ENCODE measurements at places on chromosomes 5 and 9.

DNA sequence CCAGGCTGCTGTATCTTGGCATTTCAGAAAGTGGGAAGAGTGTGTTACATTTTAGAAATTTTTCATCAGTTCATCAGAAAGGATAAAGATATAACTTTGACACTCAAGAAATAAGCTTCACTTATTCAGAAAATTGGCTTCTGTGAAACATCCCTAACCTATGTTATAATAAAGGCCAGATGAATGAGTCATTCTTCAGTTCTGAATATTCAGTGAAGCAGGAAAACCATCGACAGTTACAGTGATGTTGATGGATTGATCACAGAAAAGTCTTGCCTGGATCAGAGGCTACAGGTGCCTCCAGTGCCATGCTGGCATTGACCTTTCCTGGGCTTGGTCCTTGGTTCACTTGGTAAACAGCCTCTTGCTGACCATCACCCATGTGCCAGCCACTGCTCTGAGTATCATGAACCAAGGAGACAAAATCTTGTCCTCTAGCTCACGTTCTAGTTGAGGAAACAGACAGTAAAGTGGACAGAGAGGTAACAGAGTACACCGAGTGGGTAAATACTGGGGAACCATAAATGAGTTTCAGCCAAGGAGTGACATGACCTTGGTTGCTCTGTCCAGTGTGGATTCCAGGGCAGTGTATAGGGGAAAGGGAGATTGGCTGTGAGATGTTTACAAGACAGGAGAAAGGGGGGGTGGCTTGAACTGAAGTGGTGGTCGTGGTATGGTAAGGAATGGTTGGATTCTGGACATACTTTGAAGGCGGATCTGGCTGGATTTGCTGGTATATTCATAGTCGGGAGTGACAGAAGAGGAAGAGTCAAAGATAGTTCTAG is 98.6 kb downstream of the AMBP start:
- no peak for DNase-seq

DNA sequence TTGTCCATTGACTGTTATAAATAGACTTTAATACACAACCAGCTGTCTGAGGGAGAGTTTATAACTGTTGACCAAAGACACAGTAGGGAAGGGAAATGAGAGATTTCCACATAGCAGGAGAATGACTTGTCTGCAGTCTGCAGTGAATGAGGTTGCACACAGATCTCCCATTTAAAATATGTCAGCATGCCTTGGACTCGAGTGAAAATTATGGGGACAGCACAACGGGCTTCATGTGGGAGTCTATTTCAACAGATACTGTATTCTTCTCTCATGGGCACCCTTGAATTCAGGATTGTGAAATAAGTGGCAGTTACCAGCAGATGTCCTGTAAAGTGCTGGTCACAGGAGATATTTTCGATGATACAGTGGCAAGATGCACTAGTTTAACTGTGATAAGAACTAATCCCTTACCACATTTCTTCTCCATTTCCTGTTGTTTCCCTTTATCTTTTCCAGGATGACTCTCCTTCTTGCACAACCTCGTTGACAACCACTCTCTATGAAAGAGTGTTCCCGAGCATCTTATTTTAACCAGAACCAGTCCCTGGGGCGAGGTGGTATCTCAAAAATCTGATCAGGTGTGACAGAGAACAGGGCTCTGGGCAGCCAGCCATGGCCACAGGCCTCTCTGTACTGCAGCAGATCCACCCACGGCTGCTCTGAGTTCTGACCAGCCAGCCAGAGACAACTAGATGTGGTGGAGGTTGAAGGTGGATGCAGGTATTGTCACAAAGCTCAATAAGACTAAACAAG is 51.5 kb upstream of the MAP3K1 start:
- DNase-seq, result no peak

- no peak for DNase-seq
These were observed 15.4 kb upstream of the PPP2R2B start for GRCh38 chr5:146893991-146894390.

- no peak for DNase-seq
These were observed 139.1 kb upstream of the ADRA1B start for GRCh38 chr5:159777049-159777660.

DNA sequence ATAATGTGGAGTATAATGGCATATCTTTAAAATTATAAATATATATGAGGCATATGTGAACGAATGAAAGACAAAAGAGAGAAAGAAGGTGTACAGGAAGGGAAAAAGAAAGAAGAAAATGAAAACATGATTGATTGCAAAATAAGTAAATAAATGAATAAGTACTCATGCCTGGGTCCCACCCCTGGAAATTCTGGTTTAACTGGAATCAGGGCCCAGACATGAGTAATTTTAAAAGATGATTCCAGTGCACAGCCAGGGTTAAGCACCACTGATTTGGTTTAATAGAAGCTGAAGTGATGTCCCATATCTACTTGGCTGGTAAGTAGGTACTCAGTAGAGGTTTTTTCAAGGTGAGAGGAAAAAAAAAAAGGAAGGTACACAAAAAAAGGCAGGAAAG is 34.0 kb upstream of the HOMER1 start:
- DNase-seq, result no peak

- no peak for DNase-seq
These were observed 32.0 kb downstream of the DDX31 start for GRCh38 chr9:132637801-132638200.

- no peak for DNase-seq
These were observed 128.8 kb downstream of the NR2F1-AS1 start for GRCh38 chr5:93452255-93452654.

DNA sequence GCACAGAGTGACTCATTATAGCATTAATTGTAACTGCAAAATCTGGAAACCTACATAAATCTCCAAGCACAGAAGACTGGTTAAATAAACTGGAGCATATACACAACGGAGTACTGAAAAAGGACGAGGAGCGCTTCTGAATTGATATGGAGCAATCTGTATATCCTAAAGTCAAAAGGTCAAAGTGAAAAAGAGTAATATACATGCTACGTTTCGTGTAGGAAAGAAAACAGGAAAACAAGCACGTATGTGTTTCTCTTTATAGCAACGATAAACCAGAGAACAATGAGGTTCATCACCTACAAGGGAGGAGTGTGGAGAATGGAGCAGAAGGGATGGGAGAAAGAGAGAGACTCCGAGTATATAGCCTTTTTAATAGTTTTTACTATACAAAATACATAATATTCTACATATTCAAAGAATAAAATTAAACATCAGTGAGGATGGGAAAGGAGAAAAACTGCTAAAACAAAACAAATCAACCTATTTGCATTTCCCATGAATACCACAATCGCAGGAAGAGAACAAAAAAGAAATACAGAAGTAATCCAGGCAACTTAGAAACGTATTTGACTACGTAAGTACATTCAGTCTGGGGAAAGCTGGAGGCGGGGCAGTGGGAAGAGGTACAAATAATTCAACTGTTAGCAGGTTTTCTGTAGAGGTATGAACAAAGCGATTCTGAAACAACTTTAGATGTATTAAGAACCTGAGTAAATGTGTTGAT is 7.8 kb downstream of the ZFP62 start:
- no peak for DNase-seq

DNA sequence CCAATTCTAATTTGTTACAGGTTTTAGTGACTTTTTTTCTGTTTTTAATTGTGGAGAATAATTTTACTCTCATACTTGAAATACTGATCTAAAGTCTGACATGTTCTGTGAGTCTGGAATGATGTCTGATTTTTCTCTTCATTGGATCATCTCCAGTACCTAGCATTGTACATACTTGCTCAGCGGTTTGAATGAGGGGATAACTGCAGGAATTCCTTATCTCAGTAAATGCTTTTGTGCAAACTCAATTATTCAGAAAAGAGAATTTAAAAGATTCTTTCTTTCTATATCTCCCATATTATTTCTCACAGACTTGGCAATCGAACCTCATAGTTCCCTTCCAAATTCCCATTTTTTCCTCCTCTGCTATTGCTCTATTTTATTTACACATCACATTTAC is 397.9 kb upstream of the SGCD start:
- DNase-seq, result no peak

- no peak for DNase-seq
These were observed 51.5 kb downstream of the RAI14 start for GRCh38 chr5:34707451-34708107.

- DNase-seq, result no peak
These were observed 517.7 kb downstream of the DIRAS2 start for GRCh38 chr9:90124961-90125360.

DNA sequence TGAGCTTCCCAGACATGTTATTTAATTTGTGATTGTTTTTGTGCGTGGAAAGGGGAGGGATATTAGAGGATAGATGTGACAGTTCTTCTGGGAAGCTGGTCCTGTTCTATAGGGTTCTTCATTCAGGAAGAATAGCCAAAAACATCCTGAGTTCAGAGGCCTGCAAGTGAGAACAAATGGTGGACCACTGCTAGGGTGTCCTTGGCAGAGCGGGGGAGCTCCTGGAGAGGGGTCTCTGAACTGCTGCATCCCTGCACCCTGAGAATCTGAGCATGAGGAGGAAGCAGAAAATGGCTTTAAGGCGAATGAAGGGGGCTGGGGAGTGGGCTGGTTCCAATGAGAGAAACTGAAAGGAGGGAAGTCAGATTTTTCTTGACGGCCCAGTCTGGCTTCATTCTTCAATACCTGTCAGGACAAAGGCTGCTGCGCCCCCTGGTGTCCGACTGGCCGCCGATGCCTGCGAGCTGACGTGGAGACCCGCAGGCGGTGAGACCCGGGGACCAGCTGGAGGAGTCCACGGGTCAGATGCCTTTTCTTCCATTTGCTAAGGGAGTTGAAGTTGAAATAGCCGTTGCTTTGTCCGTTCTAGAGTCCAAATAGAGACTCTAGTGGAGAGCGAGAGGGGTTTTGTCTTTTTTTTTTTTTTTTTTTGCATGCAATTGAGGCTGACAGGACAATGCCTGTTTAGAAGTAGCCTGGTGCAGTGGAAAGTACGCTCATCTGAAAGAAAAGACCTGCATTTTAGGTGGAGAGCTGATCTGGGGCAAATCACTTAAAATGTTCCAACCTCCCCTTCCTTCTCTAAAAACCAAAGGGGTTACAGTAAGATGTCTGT is 39.5 kb upstream of the NFIB start:
- DNase-seq, result peak; percentile 84

GRCh38 chr9:88925481-88925880 is 65.8 kb upstream of the S1PR3 start:
- no peak for DNase-seq

DNA sequence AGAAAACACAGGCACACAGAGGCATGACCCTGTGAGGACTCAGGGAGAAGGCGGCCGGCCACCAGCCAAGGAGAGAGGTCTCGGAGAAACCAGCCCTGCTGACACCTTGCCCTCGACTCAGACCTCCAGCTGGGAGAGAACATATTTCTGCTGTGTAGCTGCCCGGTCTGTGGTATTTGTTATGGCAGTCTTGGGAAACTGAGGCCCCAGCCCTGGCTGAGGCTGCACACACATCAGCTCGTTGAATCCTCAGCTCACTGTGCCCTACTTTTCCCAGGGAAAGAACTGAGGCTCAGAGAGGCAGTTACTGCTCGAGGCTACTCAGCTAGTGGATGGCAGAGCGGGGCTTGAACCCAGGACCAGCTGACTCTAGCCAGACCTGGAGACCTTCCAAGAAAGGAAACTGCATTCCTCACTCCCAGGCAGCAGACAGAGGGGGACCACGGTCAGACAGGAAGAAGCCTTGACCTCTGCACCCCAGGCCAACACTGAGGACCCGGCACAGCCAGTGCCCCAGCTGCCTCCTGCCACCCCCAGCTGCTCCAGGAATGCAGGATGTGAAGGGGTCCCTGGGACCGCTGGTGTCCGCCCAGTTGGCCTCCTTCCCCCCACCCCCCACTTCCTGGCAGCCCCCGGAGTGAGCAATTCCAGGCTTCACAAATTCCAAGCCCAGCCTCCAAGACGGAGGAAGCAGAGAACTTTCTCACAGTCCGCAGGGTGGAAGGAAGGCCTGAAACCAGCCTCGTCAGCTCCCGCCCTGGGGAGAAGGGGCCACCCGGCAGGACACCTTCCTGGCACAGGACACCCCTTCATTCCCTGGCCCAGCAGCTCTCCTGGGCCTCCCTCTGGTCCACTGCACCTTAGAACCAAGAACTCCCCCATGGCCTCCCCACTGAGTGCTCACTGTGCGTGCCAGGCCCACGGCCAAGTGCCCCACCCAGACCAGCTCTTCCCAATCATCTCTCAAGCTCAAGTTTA is 69.9 kb downstream of the LRSAM1 start:
- no peak for DNase-seq

GRCh38 chr5:78893940-78894677 is 91.0 kb downstream of the ARSB start:
- DNase-seq, result no peak

- DNase-seq, result no peak
These were observed 2372.1 kb downstream of the MAT2B start for GRCh38 chr5:165877475-165877874.

DNA sequence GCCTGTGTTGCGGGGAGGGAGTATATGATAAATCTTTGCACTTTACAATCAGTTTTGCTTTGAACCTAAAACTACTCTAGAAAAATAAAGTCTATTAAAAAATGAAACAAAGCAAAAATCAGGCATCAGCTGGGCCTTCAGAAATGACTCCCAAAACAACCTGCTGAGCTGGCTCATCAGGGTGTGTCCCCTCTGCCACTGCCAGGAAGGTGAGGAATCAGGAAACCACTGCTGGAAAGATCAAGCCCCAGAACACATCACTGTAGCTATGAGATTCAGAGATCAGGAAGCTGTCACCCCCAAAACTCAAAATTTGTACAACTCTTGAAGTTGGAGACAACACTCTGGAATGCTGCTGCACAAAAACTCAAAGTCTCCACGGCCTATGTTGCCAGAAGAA is 40.5 kb upstream of the TBCA start:
- no peak for DNase-seq

GRCh38 chr9:127204771-127205470 is 59.7 kb upstream of the GARNL3 start:
- DNase-seq, result no peak

DNA sequence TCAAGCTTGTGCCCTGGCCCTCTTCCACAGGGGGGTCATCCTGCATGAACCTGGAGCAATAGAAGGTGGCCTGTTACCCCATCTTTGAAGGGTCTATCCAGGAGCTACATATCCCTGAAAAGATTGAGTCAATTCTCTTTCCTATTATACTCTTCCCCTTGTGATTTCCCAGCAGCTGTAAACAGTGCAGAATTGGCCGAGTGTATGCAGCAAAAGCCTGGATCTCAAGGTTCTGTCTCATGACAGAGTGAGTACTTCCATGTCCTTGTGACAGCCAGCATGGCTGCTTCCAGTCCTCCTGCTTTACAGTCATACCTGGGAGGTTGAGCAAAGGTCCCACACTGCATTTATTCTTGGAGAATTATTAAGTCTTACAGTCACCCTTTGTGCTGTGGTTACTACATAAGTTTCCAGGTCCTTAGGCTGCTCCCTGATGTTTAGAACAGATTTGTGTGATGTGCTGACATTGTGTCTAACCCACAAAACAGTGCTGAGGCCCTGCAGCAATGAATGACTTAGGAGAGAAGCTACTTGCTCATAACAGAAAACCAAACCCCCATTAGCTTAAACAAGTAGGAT is 67.5 kb downstream of the NREP start:
- no peak for DNase-seq
